ENCODE measurements at places on chromosomes 12 and 14. TPM values are rescaled to one million over a fixed set of nuclear protein-coding genes. Genes with fewer than 3 reads are reported as not detected.

DNA sequence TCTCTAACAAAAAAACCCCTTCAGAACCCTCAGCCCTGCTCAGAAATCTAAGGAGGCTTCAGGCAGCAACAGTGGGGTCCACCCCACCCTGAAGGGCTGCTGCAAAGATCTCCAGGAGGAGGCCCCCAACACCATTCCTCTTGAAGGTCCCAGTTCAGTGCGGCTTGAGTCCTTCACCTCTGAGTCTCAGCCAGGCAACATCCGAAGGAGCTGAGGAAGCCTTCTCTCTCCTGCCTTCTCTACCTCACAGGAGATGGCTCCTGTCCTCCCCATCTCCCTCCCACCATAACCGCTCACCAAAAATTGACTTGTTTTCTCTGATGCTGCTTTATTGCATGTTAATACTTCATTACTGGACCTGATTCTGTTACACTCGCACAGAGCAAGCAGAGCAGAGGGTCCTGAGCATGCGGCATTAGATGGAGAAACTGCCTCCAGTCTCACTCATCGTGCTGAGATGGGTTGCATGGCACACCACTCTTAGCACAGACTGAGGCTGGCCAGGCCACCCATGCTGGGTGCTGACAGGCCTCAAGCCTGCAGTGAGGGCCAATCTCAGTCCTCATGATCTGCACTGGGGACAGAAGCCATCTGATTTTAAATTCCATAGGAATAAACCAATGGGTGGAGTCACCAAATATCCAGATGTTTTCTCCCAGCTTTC is 224.8 kb downstream of the CACNA1C start:
- no peak for DNase-seq

DNA sequence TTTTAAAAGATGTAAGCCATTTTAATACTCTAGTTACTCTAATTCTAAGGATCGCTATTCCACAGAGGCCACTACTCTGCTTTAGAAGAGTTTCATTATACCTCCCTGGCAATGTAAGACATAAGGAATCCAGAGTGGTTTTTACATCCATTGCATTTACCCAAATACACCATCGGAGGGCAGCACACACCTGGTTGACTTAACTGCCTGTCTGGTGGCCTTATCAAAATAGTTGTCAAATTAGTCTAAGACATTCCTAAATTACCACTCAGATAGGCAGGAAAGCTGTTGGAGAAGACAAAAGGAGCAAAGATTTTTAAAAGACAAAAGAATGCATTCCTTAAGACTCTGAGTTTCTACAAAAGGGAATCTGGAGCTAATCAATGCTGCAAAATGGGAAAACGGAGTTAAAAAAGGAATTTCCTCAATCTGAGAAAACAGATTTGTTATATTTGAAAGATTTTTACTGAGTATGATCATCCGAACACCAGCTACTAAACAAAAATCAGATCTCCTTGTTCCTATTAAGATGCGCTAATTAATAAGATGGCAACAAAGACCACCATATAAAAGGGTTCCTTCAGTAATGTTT is 33.8 kb upstream of the FGD4 start:
- DNase-seq, result peak; percentile 48

The FSCB gene
- 0.18 TPM for total RNA-seq

The CMKLR1 gene
- total RNA-seq, result 1.6 TPM

- DNase-seq, result no peak
Observed at GRCh38 chr14:65604936-65605335, 192.4 kb downstream of the FUT8 start.

The OLR1 gene
- 4.8 TPM for total RNA-seq

DNA sequence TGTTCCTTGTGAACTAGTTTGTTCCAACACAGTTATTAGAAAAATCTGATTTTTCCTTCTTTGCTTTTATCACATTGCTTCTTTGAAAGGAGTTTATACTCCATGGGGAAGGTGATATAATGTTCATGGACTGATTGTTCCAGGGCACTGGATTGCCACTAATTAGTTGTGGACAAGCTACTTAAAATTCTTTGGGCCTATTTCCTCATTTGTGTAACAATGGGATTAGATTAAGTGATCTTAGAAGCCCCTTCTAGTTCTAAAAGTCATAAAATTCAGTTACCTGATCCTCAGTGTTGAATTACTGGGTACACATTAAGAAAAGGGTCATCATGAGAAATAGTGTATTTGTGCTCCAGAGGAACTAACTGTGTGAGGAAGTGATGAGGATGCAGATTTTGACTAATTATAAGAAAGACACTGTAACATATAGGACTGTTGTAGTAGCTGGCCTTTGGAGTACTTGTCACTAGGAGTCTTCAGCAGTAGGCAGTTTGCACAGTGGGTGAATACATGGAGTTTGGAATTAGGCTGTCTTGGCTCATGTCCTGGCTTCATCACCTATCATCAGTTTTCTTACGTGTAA is 82.2 kb downstream of the MIA2 start:
- DNase-seq, result no peak

DNA sequence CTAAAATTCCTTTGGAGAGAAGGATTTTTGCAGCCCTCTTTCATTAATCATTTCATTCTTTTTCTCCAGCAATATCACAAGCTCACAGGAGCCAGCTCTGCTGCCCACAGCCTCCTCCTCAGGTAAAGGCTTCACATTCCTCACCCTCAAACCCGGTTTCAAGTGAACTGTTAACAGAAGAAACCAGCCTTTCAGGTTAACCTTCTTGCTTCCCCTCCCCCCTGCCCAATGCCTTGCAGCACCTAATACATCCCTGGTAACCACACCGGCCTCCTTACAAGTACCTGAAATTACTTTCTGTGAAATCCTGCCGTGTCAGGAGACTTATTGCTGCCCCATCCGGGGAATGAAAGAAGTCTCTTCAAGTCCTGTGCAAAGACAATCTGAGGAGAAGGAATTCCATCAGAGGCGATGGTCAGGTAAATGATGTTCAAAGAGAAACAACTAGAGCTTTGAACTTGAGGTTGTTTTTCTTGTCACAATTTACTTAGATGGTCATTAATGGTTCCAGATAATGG is 111.2 kb downstream of the MYRFL start:
- DNase-seq, result no peak

- DNase-seq, result no peak
Observed at GRCh38 chr14:82079553-82079952, 545.9 kb upstream of the SEL1L start.

GRCh38 chr12:124322271-124322998 is 27.5 kb downstream of the RFLNA start:
- no peak for DNase-seq

DNA sequence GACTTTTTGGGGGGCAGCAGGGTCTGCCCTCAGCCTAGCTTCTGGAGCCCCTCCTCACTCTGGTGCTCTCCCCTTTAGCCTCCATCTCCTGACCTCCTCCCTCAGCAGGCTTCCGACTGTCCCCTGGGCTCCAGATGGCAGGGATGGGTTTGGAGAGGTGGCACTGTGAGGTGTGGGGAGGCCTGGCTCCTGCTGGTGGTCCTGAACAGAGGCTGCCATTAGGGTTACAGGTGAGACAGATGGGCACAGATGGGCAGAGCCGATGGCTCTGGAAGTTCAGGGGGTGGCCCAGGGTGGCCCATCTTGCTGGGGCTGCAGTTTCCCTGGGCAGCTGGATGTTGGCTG is 68.5 kb upstream of the BEGAIN start:
- DNase-seq, result no peak

- DNase-seq, result no peak
Observed at GRCh38 chr12:31797230-31797872, 68.5 kb upstream of the AMN1 start.

- no peak for DNase-seq
Observed at GRCh38 chr14:66601932-66602578, 94.1 kb downstream of the GPHN start.

The LRTM2 gene
- total RNA-seq, result 3.5 TPM

The ORMDL2 gene
- total RNA-seq, result 8.3 TPM

The DBX2 gene
- 0.73 TPM for total RNA-seq

- DNase-seq, result no peak
Observed at GRCh38 chr12:110084314-110085015, 36.1 kb upstream of the C12orf76 start.

DNA sequence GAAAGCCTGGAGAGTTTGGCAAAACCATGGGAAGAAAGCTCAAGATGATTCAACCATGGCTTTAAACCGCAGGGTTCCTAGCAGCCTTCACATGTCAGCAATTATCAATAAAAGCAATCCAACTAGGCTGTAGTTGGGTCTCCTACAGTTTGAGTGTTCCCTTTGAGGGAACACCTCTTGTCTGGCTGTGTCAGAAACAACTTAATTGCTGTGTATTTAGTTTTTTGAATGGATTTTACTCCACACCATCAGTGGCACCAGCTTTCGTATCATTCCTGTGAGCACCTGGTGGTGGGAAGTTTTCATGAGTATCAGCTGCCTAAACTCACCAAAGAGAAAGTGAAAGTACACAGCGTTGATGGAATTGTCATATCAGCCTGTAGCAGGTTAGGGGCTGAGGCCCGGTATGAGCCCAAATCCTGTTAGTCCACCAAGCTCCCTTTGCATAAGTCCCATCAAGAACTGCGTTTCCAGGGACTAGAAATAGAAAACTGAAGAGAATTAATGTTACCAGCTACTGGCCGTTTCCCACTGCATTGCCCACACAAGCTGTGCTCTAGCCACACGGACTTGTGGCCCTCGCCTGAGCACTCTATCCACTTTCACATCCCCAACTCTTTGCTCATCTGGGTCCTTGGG is 10.9 kb upstream of the IL26 start:
- no peak for DNase-seq

The JAG2 gene
- total RNA-seq, result 16.8 TPM

The CAPZA3 gene
- total RNA-seq, result not detected

DNA sequence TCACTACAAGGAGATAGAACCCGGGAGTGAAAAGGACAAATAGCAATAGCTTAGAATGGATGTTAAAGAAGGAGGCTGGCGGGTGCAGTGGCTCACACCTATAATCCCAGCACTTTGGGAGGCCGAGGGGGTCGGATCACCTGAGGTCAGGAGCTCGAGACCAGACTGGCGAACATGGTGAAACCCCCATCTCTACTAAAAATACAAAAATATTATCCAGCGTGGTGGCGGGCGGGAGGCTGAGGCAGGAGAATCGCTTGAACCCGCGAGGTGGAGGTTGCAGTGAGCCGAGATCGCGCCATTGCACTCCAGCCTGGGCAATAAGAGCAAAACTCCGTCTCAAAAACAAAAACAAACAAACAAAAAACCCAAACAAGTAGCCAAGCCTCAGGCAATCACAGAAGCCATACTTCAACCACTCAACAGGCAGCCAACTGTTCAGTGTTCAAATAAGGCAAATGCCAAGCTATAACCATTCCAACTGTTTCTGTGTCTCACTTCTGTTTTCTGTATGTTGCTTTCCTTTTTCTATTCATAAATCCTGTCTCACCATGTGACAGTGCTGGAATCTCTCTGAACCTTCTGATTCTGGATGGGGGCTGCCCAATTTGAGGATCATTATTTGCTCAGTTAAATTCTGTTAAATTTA is 3.9 kb upstream of the SPTLC2 start:
- DNase-seq, result no peak

DNA sequence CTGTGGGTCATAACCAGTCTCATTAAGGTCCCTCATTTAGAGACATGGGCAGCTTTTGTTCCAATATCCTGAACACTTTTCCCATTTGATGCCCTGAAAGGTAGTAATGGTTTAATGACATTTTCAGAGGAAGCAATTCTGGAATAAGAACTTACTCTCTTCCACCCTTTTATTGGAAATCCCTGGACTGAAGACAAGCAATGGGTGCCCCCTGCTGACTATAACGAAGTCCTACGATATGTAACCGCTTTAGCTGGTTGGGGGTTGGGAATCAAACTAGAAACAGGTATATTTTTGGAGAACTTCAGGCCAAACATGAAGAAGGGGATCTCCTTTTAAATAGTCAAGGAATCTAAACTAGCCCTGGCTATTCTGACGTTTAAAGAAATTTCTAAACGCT is 20.5 kb downstream of the SARNP start:
- DNase-seq, result peak; percentile 24

GRCh38 chr12:89029961-89030360 is 322.3 kb downstream of the DUSP6 start:
- DNase-seq, result no peak

- DNase-seq, result no peak
Observed at GRCh38 chr14:69991422-69991821, 112.2 kb downstream of the SMOC1 start.

The DNAJC22 gene
- total RNA-seq, result 1.4 TPM

The MYH7 gene
- 2.2 TPM for total RNA-seq

- DNase-seq, result no peak
Observed at GRCh38 chr12:53128780-53129569, 25.7 kb downstream of the SOAT2 start.

- DNase-seq, result no peak
Observed at GRCh38 chr12:106045251-106045674, 93.5 kb downstream of the NUAK1 start.

DNA sequence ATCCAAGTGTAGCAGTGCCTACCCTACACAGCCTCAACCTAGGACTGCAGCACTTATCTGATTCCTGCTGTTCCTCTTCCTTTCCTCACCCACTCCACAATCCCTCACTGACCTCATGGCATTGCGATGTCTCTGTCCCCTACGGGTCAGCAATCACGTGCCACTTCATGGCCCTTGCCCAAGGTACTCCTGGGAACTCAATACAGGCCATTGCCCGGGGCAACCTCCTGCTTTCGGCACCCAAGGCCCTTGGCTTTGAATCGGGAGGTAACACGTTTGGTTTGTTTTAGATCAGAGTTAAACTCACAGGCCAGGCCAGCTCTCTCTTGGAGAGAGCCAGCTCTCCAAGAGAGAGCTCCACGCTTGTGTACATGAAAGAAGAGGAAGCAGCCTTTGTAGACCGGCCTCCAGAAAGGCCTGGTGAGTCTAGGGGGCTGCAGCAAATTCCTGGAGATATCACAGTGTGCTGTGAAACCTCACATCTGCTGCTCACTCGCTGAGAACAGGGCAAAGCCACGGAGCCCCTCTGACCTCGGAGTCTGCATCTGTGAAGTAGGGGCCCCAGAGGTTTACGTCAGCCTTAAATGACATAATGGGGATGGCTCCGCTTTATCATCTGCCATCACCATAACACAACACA is 12.2 kb downstream of the CLMN start:
- DNase-seq, result no peak

The NAV3 gene
- 132 TPM for total RNA-seq

The DDX47 gene
- total RNA-seq, result 47.8 TPM

GRCh38 chr14:41925409-41925808 is 318.7 kb downstream of the LRFN5 start:
- DNase-seq, result no peak

DNA sequence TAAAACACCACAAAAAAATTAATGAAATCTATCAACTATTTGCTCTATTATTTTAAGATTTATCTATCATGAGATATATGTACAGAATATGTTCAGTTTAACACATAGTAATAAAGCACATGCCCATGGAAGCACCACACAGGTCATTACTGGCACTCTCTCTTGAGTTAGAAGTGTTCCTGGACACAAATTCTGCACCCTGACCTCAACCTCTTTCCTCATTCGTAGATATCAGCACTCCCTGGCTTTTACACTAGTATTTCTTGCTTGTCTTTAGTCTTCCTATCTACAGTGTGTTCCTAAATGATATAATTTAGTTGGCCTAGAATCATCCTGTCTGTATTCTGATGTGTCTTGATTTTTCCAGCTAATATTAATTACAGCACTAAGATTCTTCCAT is 321.0 kb upstream of the SOX5 start:
- DNase-seq, result no peak

Measured in cerebellum (tissue), 4 donors.